ENCODE measurements at places on chromosomes 3 and 15.

GRCh38 chr3:155270063-155270462 is 23.4 kb downstream of the STRIT1 start:
- DNase-seq = no peak

DNA sequence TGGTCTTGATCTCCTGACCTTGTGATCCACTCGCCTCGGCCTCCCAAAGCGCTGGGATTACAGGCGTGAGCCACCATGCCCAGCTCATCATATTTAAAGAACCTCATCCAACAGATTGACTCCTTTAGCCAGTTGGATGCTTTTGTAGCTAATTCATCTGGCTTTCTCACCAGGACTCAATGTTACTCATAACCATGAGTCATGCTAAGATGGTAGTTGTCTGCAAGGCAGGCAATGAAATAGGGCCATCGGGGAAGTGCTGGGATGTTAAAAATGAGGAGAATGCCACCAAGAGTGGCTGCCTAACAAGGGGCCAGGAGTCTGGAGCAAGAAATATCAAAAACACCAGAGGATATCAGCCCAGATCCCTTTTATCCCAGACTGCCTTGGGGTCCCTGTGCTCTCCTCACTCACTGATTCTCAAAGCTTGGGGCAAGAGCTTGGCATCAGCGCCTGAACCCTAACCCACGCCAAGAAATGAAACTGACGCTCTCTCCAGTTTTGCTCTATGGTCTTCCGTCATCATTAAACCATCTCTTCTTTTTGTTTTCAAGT is 7.4 kb upstream of the PCOLCE2 start:
- DNase-seq = no peak

GRCh38 chr3:36557021-36557707 is 176.9 kb downstream of the STAC start:
- no peak for DNase-seq

GRCh38 chr3:195551381-195551978 is 8.4 kb upstream of the PPP1R2 start:
- DNase-seq = no peak

DNA sequence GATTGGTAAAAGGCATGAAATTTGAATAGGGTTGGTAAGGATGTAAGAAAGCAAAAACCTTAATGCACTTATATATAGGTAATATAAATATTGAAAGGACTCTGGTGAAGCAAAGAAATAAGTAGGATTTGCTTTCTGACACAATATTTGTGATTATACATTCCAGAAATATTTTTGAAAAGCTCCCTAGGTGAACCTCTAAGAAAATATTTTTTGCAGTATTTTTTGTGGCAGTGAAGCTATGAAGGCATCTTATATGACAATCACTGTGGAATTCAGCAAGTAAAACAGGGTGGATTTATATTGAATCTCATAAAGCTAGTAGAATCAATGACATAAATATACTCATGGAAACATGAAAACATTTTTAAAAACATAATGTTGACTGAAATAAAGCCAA is 119.6 kb upstream of the EPHA3 start:
- DNase-seq = no peak

DNA sequence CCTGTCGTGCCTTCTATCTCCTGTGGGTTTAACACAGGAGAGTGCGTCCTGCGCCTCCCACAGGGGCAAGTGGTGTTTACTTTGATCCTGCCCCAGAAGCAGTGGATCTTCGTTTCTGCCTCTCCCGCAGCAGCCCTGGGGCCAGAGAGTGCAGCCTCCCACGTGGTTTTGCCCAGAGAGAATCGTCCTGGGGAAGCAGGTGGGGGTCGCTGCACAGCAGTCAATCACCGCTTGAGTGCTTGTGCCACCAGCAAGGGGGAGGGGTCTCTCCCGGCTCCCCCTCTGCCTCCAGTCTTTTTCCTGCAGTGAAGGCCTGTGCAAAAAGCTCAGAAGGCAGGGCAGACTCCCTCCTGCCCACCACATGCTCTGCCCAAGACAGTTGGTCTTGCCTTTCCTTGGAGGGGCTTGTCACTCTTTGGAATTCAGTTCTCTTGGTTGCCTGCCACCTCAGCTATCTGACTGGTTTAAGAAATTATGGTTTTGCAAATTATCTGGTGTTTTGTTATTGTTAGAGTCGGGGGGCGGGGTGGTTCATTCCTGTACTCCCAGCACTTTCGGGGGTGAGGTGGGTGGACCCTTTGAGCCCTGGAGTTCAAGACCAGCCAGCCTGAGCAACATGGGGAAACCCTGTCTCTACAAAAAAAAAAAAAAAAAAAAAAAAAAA is 26.9 kb downstream of the STOML1 start:
- peak; percentile 14 for DNase-seq

DNA sequence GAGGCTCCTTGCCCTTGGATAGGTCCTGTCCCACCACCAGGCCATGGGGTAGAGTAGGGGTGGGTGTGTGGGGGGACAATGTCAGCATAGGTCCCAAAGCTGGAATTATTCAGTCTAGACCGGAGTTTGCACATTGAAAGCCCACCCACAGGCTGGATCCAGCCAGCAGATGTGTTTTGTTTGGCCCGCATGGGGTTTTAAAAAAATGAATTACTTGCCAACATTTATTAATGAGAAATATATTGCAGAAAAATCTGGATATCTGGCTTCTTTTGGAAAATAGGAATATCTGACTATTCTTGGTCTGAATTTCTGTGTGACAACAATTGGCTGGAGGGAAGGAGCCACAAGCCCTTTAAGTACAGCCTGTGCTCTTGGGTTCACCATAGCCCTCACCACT is 17.3 kb upstream of the LRIG1 start:
- DNase-seq = no peak

GRCh38 chr3:90010341-90010740 is 902.9 kb downstream of the EPHA3 start:
- DNase-seq = no peak

- no peak for DNase-seq
Measured at GRCh38 chr3:185297867-185298266, 44.0 kb upstream of the EHHADH start.

- no peak for DNase-seq
Measured at GRCh38 chr15:64503640-64504039, 43.3 kb downstream of the ZNF609 start.

- no peak for DNase-seq
Measured at GRCh38 chr3:150385296-150386242, 22.5 kb upstream of the TSC22D2 start.

DNA sequence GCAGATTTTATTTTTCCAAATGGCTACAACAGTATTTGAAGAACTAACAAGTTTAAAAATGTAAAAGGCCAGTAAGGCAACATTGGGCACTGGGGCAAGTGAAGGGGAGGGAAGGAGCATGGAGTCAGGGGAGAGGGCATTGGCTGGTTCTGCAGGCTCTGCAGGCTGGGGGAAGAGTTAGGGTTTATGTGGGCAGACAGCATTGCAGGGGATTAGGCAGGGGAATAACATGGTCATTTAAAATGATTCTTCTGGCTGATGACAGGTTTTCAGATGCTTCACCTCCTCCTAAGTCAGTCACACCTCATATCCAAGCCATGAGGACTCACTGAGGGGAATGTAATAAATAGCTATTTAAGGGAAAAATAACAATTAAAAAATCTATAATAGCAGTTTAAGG is 52.6 kb downstream of the BTD start:
- no peak for DNase-seq

DNA sequence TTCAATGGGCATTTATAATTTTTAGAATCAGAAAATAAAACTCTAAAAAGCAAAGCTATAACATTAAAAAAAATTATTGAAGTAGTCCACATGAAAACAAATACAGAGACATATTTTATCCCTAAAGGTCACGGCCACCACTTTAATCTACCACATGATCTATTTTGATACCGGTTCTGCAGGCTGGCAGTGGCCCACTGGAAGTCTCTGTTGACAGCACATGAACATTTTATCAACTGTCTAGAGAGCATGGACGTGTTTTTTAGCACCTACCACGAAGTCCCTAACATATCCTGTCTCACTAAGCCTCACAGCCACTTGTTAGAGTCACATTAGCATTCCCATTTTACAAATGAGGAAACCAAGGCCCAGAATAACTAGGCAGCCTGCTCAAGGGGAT is 1.8 kb upstream of the CPA3 start:
- no peak for DNase-seq

GRCh38 chr3:24004171-24004938 is 59.3 kb downstream of the NR1D2 start:
- no peak for DNase-seq

DNA sequence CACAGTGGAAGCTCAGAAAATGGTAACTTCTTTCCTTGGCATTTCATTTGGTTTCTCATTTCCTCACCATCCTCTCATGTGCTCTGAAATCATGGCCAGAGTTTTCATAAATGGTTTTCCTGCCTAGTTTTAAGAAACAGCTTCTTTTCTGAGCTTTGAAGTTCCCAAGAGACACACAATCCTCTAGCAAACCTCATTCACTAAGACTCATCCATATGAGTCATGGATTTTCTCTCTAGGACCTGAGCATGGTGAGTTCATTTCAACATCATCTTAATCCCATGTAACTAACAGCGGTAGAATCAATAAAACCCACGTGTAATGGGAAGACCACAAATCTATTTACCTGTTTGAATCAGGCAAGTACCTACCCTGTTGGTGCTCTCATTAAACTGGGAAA is 274.5 kb upstream of the LRTM1 start:
- no peak for DNase-seq

DNA sequence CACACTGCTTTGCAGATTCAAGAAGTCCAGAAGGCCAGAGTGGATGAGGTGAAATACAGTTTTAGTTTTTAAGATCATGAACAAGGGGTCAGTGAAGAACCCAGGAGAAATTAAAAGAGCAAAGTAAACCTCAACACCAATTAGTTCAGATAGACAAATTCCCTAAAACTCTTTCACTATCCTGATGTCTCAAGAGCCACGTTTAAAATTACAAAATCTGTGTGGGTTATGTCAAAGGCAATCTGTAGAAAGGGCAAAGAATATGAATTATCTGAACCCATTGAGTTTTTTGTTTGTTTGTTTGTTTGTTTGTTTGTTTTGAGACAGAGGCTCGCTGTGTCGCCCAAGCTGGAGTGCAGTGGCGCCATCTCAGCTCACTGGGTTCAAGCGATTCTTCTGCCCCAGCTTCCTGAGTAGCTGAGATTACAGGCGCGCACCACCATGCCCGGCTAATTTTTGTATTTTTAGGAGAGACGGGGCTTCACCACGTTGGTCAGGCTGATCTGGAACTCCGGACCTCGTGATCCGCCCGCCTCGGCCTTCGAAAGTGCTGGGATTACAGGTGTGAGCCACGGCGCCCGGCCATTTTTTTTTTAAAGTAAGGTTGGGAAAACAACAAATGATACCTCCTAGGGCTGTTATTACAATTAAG is 32.1 kb upstream of the ST3GAL6 start:
- no peak for DNase-seq

DNA sequence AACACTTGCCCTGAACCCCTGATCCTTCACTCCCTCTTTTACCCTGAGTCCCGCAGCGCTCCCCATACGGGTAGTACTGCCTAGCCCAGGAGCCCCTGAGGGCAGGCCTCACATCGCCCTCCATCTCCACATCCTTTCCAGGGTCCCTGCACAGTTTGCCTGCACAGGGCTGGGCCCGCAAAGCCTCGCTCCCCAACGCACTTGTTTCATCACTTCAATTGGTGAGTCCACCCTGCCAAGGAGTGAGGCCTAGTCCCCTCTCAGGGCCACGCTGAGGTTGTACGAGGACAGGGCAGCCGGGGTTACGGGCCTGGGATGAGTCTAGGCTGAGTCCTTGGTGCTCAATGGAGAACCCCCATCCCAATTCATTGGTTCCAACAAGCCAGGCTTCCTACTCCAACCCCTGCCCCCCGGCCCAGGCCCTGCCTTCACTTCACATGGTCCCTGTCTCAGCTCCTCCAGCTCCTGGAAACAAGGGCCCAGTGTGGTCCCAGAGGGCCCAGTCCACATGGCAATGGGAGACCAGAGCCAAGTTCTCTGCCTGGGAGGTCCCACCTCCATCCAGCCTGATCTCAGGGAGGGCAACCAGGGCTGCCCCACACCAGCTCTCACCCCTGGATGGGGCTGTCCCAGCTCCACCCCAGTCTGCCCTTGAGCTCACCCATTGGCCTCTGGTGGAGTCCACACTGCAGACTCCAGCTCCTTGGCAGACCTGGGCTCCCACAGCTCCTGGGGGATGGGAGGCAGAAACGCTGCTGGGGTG is 12.4 kb upstream of the CLK3 start:
- DNase-seq = no peak

Measured in NCI-H146 (cell line).